Tibial nerve (tissue), 4 donors: ENCODE measurements at places on chromosomes 5 and 9. TPM values are rescaled to one million over a fixed set of nuclear protein-coding genes. Genes with fewer than 3 reads are reported as not detected.

DNA sequence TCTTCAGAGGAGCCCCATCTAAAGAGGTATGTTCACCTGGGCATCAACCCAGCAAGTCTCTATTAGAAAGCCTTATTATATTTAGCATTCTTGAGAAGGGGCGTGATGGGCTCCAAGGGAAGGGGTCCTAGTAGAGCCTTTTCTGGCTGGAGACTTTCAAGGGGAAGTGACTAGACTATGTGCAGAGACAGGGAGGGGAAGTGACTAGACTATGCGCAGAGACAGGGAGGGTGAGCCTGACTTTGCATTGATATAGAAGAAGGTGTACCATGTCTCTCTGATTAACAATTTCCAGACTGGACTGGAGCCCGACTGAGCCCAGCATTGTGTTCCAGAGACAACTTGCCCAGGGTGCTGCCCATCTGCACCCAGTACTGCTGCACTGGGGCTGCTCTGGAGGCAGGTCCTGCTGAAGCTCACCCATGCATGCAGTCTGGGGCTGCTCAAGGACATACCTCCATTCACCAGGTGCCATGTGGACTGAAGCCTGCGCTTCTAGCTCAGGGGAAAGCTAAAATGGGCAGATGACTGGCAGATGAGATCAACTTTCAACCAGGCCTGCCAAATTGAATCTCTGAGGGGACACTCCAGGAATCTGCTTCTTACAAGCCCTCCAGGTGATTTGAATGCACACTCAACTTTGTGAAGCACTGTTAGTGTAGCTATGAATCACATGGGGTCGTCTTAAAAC, 83.0 kb upstream of the GNA14 start:
- no peaks in the 10 kb centered on the region for H3K4me1 ChIP-seq
- no peak overlapping the region for H3K27ac ChIP-seq
- no peaks in the 10 kb centered on the region for H3K36me3 ChIP-seq
- H3K4me3 ChIP-seq, result no peak overlapping the region
- no peak for DNase-seq
- no peaks in the 10 kb centered on the region for H3K27me3 ChIP-seq

DNA sequence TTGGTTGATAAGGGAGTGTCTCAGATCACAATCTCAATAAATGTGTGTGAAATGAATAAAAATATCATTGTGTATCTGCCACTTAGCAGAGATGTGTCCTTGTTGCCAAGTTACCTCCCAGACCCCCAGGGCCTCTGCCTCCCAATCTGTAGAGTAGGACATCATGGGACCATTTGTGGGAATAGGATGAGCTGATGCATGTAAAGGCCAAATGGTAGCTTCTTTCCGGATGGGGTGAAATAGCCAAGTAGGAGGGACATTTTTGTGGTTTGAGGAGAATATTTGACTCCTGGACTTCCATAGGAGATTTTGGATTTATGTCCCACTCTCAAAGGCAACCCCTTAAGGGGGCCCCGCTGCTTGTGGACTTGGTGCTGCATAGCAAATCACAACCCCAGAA, 82.6 kb upstream of the HRH2 start:
- H3K27me3 ChIP-seq, result no peaks in the 10 kb centered on the region
- DNase-seq, result no peak
- no peaks in the 10 kb centered on the region for H3K36me3 ChIP-seq
- no peak overlapping the region for H3K4me3 ChIP-seq

DNA sequence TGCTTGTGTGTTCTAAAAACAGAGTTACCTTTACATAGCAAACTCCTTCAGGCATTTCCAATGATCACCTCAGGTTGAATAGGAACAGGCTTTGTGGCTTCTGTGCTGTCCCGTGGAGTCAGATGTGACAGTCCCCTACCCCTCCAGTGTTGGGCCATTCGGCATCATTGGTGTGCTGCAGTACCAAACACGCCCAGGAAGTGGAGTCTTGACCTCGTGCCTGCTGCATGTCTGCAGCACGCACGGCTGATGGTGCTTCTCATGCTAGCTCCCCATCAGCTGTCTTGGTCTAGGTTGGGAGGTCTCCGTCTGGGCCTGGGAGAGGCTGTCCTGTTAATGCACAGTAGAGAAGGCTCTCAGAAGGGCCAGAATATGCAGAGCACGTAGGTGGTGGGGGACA, 42.5 kb upstream of the PHF2 start:
- H3K36me3 ChIP-seq, result no peaks in the 10 kb centered on the region
- no peaks in the 10 kb centered on the region for H3K4me1 ChIP-seq
- no peaks in the 10 kb centered on the region for H3K27me3 ChIP-seq

DNA sequence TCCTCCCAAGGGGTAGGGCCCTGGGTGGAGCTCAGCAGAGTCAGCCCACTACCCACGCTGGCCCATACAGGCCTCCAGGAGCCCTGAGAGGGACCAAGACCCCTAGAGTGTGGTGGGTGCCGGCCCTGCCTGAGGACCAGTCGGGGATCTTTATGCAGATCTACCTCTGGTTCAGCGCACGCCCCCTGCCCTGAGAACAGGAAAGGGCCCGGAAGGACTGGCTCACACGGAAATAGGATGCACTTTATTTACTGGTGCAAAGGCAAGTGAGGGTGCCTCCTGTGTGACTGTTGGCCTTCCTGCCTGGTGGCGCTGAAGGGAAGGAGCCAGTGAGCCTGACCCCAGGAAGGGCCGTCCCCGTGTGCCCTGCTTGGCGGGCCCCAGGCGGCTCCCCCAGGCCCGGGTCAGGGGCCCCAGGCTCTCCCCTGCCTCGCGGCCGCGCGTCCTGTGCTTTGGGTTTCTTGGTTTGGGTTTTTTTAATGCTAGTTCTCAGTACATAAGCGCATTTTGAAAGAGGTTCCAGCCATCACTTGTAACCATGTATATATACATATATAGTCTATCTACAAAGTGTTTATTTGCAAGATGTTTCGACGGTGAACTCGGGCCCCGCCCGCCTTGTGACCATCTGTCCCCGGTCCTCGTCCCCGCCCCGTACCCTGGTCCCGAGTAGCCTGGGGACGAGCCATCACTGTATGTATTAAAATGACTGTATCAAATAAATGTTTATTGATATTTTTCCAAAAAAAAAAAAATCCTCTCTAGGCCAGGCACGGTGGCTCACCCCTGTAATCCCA, 76.4 kb upstream of the ROR2 start:
- no peak overlapping the region for H3K27ac ChIP-seq
- H3K36me3 ChIP-seq, result no peaks in the 10 kb centered on the region
- no peak overlapping the region for H3K4me3 ChIP-seq
- H3K4me1 ChIP-seq, result no peaks in the 10 kb centered on the region

DNA sequence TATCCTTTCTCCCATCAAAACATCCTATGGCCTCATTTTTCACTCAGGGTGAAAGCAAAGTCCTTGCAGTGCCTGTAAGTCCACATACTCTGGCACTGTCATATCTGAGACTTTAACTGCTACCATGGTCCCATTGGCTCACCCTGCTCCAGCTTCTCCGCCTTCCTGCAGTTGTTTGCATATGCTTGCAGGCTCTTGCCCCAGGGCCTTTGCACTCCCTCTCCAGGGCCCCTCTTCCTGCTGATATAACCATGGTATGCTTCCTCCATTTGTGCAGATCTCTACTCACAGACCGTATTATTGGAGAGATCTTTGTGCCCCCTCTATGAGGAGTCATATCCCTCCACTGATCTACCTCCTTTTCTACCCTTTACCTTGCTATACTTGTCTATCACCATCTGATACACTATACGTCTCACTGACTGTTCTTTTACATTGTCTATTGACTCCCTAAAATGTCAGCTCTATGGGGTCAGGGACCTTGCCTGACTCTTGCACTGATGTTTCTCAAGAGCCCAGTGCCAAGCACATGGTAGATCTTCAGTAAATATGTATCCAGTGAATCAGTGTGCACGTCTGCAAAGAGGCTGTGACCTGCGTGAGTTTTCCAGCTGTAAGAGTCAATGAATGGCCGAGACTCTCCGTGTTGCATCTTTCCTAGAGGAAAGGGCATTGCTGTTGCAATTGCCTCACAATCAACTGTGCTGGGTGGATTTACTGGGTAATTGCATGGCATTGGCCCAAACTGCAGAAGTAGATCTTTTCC, 81.7 kb upstream of the CPEB4 start:
- DNase-seq, result no peak
- no peak overlapping the region for H3K27ac ChIP-seq
- no peaks in the 10 kb centered on the region for H3K27me3 ChIP-seq
- H3K36me3 ChIP-seq, result no peaks in the 10 kb centered on the region

Gene NFX1
- total RNA-seq, result 38.0 TPM

Gene IRX2
- not detected for total RNA-seq
